ENCODE measurements at places on chromosomes 16 and 17. TPM values are rescaled to one million over a fixed set of nuclear protein-coding genes. Genes with fewer than 3 reads are reported as not detected.

DNA sequence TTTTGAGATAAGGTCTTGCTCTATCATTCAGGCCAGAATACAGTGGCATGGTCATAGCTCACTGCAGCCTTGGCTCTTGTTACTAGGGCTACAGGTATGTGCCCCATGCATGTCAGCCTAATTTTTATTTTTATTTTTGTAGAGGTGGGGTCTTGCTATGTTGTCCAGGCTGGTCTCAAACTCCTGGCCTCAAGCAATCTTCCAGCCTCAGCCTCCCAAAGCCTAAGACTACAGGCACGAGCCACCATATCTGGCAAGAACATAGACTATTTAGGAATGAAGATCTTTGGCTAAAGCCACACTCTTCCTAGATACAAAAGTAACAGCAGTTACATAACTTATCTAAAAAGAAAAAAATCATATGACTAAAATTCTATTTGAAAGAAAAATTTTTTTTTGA is 15.6 kb upstream of the DDX19A start:
- DNase-seq, result no peak

- no peak for DNase-seq
Observed at GRCh38 chr17:62790564-62790986, 17.5 kb downstream of the MARCHF10 start.

DNA sequence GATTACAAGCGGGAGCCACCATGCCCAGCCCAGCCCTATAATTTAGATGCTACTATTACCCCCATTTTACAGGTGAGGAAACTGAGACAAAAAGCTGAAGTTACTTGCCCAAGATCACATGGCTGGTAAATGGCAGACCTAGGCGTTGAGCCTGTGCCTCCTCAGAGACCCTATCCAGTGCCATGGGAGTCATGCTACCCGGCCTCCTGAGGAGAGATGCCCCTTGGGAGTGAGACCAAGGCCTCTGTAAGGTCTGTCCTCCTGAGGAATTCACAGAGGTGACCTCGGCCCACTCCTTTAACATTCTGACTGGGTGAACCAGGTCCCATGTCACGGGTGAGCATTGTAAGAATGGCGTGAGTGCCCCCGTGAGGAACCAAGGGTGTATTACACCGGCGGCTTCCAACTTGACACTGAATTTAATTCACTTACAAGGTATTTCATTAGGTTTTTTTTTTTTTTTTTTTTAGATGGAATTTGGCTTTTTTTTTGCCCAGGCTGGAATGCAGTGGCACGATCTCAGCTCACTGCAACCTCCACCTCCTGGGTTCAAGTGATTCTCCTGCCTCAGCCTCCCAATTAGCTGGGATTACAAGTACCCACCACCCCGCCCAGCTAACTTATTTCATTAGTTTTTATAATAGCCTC is 95.7 kb downstream of the ABCC6 start:
- DNase-seq, result peak; percentile 84

DNA sequence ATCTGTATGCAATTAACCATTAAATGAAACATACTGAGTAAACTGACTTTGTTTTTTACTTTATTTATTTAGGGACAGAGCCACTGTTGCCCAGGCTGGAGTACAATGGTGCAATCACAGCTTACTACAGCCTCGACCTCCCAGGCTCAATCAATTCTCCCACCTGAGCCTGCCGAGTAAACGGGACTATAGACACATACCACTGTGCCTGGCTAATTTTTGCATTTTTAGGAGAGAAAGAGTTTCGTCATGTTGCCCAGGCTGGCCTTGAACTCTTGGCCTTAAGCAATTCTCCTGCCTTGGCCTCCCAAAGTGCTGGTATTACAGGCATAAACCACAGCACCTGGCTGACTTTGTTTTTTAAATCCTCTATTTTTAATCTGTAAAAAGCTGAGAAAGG is 42.6 kb downstream of the ANKFY1 start:
- DNase-seq, result no peak

GRCh38 chr17:4490109-4490591 is 8.5 kb upstream of the SPNS2 start:
- no peak for DNase-seq

GRCh38 chr16:47387026-47387734 is 73.7 kb downstream of the ITFG1 start:
- DNase-seq, result no peak

DNA sequence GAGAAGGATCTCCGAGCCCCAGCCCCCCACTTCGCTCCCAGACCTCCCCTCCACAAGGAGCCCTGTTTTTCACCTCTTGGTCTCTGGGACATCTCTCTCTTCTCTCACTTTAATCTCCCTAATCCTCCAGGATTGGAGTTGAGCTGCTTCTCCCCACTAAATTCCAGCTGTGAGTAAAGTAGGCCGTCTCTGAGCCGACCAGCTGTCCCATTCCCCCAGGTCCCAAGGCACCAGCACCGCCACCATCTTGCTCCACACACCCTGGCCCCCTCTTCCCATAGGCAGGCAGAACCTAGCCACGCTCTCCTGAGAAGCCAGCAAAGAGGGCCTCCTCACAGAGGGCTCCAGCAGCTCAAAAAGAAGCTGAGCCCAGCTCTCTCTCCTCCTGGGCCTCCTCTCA is 878 bp downstream of the DLG4 start:
- DNase-seq, result no peak

- DNase-seq, result peak; percentile 89
Observed at GRCh38 chr16:67169642-67170167, 633 bp upstream of the NOL3 start.

DNA sequence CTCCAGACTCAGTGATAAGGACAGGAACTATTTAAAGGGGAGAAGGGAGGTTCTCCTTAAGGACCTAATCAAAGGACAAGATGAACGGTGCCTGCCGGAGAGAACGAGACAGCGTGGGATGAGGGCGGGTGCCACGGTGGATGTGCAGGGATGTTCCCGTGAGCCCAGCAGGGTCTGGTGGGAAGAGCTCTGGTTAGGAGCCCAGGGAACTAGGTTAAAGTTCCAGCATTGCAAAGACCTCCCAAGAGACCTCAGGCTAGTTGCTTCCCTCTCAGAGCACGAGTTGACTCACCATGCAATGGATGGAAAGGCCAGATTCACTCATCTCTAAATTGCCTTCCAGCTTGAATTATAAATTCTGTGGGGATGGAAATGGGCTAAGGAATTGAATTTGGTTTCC is 14.7 kb downstream of the CCR7 start:
- no peak for DNase-seq

- no peak for DNase-seq
Observed at GRCh38 chr16:76486740-76487139, 209.5 kb downstream of the CNTNAP4 start.

DNA sequence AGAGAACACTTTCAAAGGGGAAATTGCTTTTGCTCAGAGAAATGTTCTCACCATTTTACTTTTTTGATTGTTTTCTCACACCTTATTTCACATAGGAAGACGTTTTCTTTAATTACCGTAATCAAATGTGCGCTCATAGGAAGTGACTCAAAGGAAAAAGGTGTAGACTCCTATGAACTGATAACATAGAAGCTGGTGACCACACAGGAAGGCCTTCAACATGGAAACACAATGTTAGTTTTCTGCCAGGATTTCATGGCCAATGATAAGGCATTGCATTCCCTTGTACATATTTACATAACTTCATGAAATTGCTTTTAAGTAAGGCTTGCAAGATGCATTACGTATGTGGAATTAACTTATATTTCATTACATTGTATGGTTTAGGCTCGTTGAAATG is 40.9 kb upstream of the KCNJ16 start:
- no peak for DNase-seq

DNA sequence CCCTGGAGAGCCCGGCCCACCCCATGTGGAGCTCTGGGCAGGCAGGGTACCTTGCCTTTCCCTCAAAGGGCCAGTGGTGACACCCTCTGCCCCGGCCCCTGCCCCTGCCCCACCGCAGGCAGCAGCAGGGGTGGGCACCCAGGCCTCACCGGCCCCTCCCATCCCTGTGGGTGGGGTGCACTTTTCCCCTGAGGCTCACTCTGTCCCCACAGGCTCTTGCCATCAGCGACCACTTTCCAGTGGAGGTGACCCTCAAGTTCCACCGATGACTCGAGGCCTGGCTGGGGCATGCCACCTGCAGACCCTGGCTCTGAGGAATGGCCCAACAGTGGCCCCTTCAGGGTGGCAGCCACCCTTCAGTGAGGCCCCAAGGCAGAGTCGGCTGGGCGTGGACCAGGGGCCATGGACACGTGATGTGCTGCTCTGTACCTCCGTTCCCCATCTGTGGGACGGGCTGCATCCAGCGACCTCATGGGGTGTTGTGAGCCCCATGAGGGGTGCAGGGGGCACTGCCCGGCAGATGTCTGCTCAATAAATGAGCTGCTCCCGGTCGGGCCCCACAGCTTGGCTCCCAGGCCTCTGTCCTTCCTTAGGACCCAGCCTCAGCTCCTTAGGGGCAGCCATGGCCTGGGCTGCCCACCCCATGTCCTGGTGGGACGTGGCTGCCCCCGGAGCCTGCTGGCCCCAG is 2.0 kb downstream of the DNASE1L2 start:
- no peak for DNase-seq

DNA sequence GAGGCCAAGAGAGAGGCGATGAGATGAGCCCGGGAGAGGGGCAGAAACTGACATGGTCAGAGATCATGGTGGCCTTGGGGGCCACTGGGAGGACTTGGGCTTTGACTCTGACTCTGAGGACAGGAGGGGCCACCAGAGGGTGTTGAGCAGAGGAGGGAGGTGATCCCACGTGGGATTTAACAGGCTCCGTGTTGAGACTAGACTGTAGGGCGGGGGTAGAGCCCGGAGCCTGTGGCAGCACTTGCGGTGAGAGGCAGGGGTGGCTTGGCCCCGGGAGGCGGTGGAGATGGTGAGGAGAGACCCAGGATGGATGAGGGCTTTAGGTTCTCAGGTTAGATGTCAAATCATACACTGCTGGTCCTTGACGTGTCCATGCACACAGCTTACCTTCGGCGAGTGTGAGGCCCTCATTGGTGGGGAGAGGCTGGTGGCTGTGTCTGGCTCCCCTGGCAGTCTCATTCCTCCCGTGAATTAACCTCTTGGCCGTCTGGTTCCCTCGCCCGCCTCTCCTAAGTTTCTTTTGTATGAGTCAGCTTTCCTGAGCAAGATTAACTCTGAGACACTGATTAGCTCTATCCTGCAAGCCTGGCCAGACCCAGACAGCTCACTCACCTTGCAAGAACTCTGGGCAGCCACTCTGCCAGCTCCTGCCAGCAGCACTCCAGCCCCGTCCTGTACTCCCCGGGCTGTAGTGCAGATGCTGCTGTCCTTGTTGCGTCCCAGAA is 39.7 kb downstream of the VPS35L start:
- no peak for DNase-seq

GRCh38 chr16:86680661-86681030 is 102.3 kb downstream of the FOXL1 start:
- no peak for DNase-seq

- no peak for DNase-seq
Observed at GRCh38 chr16:11194913-11195312, 61.1 kb downstream of the SOCS1 start.

DNA sequence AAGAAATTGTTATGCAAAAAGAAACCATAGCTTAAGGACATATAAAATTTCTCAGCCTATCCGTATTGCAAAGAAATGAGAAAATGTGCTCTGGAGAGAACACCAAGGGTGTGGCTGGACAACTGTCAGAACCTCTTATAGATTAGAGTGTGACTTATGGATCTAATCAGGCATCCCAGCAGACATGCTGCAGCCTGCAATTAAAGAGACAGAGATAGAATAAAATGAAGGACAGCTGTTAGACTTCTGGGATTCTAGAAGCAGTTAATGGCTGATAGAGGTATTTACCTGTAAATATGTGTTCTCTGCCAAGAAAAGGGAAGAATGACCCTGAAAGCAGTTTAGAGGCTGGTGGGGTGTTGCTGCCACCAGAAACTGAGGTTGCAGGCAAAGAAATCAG is 160.1 kb upstream of the KIF2B start:
- DNase-seq, result no peak

DNA sequence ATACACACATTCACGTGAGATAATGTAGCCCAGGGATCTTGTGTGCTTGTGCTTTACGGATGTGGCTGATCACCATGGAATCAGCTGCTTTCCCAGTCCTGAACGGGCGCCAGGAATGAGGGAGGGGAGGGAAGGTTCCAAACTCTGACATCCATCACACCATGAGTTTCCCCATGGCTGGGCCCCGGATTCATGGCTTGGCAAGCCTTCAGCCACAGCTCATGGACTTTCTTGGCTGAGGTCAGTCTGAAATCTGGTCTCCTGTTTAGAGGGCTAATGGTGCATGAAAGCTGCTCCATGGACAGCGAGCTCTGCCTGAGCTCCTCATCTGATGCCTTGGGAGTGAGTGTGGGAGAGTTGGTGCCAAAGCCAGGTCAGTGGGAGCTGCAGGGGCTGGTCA is 767.6 kb upstream of the EEF2KMT start:
- no peak for DNase-seq

- DNase-seq, result no peak
Observed at GRCh38 chr17:81073967-81074839, 39.3 kb downstream of the BAIAP2 start.

- no peak for DNase-seq
Observed at GRCh38 chr16:2152695-2153506, 2.7 kb upstream of the TRAF7 start.

GRCh38 chr16:3214904-3215600 is 19.9 kb downstream of the ZNF200 start:
- DNase-seq, result no peak

- no peak for DNase-seq
Observed at GRCh38 chr17:76232342-76232741, 8.0 kb downstream of the RNF157 start.

GRCh38 chr17:55576996-55577586 is 65.8 kb upstream of the SMIM36 start:
- no peak for DNase-seq

- DNase-seq, result no peak
Observed at GRCh38 chr17:80471922-80472321, 4.5 kb downstream of the NPTX1 start.

- no peak for DNase-seq
Observed at GRCh38 chr17:6843241-6843880, 11.8 kb upstream of the TEKT1 start.

GRCh38 chr17:74347646-74348045 is 14.0 kb downstream of the BTBD17 start:
- no peak for DNase-seq

DNA sequence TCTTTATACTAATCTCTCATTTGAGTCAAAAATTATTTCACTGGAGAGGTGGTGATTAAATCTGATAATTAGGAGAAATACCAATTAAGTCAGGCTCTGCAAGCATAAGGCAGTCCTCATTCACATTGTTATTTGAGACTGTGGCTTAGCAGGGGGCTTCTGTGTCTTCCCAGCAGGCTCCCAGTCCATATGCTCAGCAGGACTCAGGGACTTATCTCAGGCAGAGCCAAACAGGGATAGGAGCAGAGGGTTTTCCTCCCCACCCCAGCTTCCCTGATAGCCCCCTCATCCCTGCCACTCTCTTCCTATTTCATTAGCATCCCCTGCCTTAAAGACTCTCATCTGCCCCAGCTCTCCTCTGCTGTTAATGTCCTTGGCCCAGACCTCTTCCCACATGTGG is 104.3 kb upstream of the DNAH9 start:
- DNase-seq, result peak; percentile 56

GRCh38 chr16:60337671-60338070 is 1603.6 kb upstream of the GOT2 start:
- no peak for DNase-seq

ACSM5 gene
- total RNA-seq, result not detected

RAMP2 gene
- total RNA-seq, result 11.7 TPM

C16orf54 gene
- not detected for total RNA-seq

ZP2 gene
- not detected for total RNA-seq

GCGR gene
- 0.26 TPM for total RNA-seq

WNT3 gene
- total RNA-seq, result 22.7 TPM

DPEP1 gene
- total RNA-seq, result 1.1 TPM

TEX19 gene
- total RNA-seq, result 1.4 TPM

OTOA gene
- total RNA-seq, result 0.11 TPM

C1QL1 gene
- total RNA-seq, result 6.4 TPM

TBC1D3E gene
- total RNA-seq, result not detected

RPL27 gene
- total RNA-seq, result 1,552 TPM

CD300E gene
- total RNA-seq, result not detected

PARN gene
- 56.2 TPM for total RNA-seq

TBC1D3K gene
- total RNA-seq, result not detected

All from H9 (cell line).